Lower leg skin (tissue), 4 donors: ENCODE measurements at places on chromosomes 3 and 15.

DNA sequence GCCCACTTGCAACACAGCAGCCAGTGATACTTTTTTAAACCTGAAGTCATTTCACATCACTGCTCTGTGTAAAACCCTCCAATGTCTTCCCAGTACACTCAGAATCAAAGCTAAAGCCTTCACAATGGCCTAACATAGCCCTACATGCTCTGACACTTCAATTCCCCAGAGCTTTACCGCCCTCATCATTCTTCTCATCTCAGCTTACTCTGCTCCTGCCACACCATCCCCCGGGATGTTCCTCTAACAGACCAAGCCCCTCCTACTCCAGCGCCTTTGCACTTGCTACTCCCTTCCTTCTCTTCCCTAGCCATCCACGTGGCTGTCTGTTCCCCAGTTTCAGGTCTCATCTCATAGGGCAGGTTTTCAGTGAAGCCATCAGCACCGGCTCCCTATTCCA lies 194.0 kb downstream of the SSR3 start:
- no peak for DNase-seq

DNA sequence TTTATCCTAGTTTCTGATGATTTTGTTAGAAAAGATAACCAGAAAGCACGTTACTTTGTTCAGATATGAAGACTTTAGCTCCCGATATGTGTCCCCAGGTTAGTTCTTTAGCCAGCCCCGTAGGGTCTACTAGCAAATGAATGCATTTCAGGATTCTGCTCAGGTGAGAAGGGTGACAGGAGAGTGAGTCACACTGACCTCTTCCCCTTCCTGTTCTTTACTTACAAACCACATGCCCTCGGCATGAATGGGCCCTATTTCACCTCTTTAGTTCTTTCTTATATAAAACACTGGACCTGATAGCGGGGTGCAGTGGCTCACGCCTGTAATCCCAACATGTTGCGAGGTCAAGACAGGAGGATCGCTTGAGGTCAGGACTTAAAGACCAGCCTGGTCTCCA lies 98.4 kb downstream of the SLC49A4 start:
- no peak for DNase-seq

- DNase-seq, result no peak
These were observed 562.0 kb downstream of the ROBO2 start for GRCh38 chr3:77601823-77602415.

DNA sequence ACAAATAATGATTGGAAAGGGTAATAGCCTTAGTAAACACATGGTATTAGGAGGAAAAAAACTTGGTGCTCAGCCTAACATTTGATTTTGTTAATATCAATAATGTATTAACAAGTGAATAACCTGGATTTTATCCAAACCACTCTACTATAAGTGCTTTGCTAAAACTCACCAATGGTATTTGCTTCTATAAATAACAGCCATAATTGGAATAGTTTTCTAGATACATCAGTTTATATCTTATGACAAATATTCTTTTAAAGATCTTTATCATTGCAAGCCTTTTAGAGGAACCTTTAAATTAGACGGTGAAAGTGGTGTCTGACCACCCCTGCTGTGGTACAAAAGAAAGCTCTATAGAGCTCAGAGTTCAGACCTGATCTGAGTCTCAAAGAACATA lies 123.9 kb downstream of the SHOX2 start:
- no peak for DNase-seq

DNA sequence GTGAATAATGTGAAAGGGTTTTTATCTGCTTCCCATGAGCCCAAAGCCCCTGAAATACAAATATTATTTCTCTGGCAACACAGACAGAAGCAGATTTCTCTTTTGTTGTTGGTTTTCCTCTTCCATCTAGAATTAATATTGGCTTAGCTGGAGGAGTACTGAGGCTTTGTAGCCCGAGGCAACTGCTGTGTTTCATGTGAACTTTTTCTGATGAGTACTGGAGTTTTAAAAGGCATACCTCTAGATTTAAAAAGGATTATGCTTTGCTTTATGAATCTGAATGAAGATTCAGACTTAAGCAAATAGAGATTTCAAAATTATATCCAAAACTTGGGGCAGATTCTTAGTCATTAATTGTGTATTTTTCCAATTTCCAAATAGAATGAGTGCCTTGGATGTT lies 50.9 kb downstream of the IQCH start:
- no peak for DNase-seq

DNA sequence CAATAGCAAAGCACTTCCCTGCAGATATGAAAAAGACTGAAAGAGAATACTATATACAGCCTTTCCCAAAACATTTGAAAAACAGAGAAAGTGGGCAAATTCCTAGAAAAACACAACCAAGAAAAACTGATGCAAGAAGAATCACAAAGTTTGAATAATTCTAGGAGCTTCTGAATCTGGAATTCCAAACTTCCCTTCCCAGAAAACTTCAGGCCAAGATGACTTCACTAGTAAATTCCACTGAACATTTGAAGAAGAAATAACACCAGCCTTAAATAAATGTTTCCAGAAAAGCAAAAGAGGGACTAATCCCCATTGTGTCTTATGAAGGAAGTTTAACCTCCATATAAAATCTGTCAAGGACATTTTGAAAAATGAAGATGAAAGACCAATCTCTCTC lies 15.8 kb upstream of the NSMCE3 start:
- DNase-seq, result no peak

DNA sequence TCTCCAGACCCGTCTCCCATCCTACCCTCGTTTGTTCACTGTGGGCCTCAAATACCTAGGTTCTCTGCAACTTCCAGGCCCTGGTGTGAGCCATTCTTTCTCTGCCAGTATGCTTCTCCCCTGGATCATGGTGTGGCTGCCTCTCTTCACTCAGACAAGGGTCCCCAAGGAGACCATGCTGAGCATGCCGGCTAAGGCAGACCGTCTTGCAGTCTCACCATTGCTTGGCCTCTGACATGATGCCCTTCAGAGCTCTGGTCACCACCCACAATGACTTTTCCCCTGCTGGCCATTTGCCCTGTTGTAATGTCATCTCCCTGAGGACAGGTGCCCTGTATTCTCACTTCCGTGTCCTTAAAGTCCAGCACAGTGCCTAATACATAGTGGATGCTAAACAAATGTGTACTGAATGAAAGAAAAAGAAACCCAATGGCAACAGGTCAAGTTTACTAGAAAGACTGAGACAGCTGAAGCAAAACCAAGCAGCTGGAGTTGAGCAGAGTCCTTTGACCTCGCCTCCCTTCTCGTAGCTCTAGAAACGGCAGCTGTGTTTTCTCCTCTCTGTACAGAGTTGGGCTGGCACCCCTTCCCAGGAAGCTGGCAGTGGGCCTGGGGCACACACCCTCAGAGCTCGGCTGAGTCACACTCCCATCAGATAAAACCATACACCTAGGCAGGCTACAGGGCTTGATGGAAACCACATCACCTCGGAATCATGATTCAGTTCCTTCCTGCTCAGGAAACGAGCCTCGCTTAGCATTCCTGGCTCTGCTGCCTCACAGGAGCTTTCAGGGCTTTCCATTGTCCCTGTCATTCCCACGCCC lies 8.6 kb downstream of the TLR9 start:
- peak; percentile 89 for DNase-seq

DNA sequence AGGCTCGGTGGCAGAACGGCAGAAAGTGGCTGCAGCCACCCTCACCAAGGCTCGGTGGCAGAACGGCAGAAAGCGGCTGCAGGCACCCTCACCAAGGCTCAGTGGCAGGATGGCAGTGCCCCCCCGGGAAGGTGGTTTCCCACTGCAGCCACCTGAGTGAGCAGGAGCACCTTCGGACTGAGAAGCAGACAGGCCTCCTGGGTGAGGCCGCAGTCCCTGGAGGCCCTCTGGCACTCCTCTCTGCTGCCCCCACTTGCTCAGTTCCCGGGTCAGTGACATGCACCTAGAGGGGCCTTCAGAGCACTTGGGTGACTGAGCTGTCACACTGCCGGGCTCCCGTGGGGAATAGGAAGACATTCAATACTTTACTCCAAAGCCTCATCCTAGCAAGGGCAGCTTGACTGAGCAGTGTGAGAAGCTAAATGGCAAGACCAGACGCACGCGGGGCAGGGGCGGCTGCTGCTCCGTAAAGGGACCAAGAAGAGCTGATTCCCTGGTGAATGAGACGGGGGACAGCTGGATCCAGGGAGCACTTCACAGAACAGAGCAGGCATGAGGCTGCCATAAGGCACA lies 62.7 kb downstream of the PCSK6 start:
- no peak for DNase-seq

GRCh38 chr3:29189328-29189727 lies 91.5 kb upstream of the RBMS3 start:
- no peak for DNase-seq

GRCh38 chr3:118817748-118818165 lies 216.9 kb downstream of the IGSF11 start:
- no peak for DNase-seq

DNA sequence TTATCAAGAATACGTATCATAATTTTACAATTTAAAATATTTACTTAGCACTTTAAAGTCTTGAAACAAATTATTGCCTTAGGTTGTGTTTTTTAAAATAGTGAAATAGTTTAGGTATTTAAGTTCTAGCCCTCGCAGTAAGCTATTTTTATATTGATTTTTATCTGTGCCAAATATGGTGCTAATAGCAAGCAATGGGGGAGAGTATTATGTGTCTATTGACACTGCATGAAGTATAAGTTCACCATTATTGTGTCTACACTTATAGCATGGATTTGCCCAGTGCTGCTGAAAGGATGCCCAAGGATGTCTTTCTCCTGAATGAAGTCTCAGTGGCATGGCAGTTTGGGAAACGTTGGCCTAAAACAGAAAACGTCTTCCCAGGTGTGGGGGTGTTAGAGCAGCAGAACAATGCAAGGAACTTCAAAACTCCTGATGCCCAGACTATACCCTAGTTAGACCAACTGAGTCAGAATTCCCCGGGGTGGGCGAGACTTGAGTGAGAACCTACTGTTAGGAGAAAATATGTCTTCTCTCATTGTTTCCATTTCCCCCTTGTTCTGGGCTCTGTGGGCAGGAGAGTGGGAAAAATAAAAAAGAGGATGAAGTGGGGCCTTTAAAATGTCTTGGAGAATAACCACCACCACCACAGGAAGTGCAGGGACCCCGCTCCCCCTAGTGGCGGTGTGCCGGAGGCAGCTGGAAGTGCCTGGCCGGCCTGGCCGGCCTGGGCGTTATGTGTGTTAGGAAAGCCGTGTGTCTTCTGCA lies 104.2 kb upstream of the SLC7A14 start:
- no peak for DNase-seq
